ENCODE measurements at places on chromosomes 1 and 21.

DNA sequence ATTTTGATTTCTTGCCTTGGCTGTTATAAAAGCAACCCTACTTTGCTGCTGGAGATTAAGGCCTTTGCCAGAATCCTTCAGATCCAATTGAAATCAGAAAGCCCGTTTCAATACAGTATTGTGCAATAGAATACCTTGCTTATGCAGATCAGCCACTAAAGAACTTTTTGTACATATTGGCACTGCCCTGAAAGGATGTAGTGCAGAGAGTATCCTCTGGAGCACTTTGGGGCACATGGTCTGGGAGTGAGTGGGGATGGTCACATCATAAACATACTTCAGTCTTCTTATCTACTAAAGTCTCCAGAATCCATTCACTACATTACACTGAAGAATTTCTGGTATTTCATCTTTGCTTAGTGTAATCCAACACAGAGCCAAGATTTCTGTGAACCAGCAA, 189.0 kb downstream of the CENPF start:
- DNase-seq, result no peak

DNA sequence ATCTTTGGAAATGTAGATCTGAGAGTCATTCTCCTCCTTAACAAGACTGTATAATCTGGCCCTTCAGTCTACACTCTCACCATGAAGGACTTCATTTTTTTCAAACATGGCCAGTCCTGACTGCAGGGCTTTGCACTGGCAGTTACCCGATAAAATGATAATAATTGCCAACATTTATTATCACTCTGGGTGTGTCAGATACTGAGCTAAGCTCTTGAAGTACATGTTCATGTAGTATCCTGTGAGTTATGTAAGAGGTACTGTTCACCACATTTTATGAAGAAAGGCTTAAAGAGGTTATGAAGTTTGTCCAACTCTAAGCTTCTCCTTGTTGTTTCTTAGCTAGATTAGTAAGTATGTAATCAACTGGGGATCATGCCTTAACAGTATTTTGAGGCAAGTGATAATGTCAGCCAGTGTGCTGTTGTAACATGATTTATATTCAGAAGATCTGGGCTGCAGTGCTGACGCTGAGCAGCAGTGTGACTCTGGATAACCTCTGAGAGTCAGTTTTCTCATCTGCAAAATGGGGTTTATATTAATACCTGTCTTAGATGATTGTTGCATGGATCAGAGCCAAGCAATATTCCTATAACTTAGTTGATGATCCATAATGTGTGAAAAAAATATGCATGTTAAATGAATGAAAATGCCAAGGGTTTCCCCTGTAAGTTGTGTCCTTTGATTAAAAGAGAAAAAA, 42.1 kb upstream of the LEPR start:
- no peak for DNase-seq

DNA sequence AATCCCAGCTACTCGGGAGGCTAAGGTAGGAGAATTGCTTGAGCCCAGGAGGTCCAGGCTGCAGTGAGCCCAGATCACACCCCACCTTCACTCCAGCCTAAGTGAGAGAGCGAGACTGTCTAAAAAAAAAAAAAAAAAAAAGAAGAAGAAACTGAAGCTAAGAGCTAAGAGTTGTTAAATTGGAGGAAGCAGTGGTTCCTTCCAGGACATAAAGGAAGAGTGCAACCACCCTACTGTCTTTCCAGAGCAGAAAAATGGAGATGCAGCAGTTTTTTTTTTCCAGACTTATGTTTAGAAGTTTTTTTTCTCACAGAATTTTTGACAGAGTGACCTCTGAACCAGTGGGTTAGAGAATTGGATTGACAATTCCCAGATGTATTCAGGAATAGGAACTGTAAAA, 88.7 kb downstream of the HLX start:
- no peak for DNase-seq

DNA sequence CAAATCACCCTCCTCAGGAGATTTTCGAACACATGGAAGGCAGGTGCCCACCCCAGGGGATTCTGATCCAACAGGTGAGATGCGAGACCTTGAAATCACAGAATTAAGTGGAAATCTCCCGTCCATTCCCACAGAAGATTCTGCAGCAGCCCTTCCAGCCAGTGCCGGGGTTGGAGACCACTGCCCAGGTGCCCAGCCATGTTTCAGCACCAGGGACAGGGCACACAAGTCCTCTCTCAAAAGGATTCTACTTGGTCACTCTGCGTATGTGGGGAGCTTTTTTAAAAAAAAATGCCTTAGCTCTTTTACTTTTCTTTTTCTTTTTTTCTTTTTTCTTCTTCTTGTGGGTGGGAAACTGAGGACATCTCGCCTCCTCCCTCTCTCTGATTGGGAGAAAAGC, 80.7 kb downstream of the VWA5B1 start:
- no peak for DNase-seq

All from stimulated activated CD8-positive, alpha-beta memory T cell treated with anti-CD3 and anti-CD28 coated beads, Interleukin-15, amount 100 ng/mL, for 48 hours (primary cell).